BE2C (cell line): ENCODE measurements at places on chromosomes 13 and 19.

DNA sequence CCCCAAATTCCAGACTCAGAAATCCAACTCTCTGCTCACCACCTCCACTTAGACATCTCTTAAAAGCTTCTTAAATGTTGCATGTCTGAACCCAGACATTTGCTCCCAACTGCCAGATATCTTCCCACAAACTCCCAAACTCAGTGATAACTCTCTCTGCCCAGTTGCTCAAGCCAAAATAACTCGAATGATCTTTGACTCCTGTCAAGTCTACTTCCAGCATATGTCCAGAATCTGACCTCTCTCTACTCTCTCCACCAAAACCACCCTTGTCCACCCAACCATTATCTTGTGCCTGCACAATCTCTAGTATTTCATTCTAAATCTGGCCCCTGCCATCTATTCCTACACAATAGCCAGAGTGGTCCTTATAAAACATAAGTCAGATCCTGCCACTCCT lies 99.3 kb downstream of the FGF14 start:
- no peak for DNase-seq

DNA sequence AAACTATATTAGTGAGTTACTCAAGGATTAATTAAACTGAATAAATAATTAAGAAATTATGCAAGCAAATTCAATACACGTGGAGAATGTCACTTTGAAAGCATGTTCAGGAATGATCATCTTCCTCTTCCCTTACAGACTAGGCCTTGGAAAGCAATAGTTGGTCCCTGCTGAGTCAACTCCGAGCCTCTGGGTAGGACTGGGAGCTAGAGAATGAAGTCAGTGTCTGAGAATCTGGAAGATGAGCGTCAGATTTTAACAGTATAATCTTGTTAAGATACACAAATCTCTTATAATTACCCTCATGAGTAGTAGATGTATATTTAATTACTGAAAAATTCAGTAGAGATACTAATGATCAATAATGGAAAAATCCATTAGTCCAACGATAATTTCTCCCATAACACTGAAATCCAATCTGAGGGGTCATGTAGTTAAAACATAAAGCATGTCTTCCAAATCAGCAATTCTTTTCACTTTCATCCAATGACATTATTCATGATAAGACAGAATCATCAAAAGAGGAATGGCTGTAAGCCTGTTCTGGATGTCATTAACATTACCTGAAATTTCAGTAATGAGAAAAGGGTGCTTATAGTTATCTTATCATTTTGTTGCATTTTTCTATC lies 423.0 kb downstream of the DCT start:
- peak; percentile 30 for DNase-seq

DNA sequence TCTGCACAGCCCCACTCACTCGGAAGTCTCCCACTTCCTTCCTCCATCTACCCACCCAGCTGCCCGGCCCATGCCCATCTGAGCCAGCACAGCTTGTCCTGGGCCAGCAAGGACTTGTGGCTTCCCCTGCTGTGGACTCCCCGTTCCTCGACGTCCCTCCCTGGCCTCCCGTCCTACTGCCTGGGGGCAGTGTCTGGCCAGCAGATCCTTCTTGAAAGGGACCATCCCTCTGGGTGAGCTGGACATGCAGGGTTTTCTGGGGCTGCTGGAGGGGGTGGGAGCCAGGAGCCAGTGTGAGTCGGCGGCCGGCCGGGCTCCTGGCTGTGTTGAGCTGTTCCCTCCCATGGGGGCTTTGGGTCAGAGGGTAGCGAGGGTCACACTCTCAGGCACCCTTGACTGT lies 26.7 kb downstream of the CRTC1 start:
- no peak for DNase-seq

DNA sequence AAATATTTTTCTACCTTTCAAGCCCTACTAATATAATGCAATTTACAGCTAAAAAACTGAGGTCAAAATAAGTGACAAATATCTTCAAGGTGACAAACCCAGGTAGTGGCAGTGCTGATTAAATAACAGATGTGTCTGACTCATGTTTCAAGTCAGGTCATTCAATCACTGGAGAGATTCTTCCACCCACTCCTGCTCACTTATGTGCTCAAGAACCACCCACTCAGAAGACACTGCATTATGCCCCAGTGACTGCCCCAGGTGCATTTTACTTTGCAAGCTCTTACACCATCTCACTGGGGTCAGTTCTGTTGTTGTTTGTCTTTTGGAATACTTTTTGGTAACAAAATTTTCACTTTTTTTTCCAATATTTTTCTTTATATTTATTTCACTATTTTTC lies 2.2 kb downstream of the ZNF100 start:
- DNase-seq, result no peak

- DNase-seq, result peak; percentile 72
These were observed 4.4 kb upstream of the SBK3 start for GRCh38 chr19:55549500-55550320.

GRCh38 chr19:31600731-31601295 lies 251.6 kb upstream of the TSHZ3 start:
- no peak for DNase-seq

- DNase-seq, result no peak
These were observed 63.5 kb downstream of the C13orf42 start for GRCh38 chr13:51047434-51048165.

DNA sequence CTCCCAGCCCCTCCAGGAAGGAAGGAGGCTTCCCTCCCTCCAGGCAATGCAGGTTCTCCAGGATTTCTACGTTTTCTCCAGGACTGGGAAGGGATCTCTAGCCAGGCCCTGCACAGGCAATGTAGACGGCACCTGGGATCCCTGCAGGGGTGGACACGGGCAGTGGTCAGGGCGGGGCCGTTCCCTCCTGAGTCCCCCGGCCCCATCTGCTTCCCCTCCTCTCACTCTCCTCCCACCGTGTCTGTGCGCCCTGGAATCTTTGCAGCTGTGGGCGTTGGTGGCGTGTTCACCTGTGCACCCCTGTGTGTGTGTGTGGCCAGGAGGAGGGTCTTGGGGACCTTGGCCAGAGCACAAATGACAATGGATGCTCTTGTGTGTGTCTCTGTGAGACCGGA lies 10.0 kb downstream of the NRTN start:
- DNase-seq, result no peak

DNA sequence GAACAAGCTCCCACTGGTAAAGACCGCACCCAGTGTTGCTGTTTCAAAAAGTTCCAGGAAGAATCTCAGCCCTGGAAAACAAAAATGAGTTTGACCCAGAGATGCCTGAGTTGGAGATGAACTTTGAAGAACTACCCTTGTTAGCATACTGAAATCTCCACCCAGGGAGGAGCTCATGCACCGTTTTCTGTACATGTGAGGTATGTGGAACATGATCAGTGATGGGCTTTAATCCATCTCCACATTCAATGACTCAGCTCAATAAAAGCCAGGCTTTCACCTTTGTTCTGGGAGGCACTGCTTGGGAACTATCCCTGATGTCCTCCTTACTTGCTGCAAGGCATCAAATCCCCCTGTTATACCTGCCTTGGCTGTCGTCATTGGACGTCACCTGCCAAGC lies 279.9 kb downstream of the UQCRFS1 start:
- no peak for DNase-seq

GRCh38 chr13:94673851-94674250 lies 38.5 kb downstream of the SOX21 start:
- DNase-seq, result no peak

- DNase-seq, result no peak
These were observed 73.1 kb upstream of the OLFM4 start for GRCh38 chr13:52955472-52955874.

DNA sequence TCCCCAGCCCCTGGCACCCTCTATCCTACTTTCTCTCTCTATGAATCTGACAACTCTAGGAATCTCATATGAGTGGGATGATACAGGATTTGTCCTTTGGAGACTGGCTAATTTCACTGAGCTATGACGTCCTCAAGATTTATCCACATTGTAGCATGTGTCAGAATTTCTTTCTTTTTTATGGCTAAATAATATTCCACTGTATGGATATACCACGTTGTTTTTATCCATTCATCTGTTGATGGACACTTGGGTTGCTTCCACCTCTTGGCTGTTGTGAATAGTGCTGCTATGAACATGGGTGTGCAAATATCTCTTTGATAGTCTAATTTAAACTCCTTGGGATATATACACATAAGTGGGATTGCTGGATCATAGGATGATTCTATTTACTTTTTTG lies 24.0 kb upstream of the INSR start:
- no peak for DNase-seq

GRCh38 chr19:4866595-4867424 lies 657 bp downstream of the PLIN3 start:
- DNase-seq, result no peak

- no peak for DNase-seq
These were observed 1.0 kb upstream of the ETHE1 start for GRCh38 chr19:43527860-43528622.

GRCh38 chr13:74751739-74752138 lies 617.5 kb upstream of the KLF12 start:
- DNase-seq, result peak; percentile 88

- peak; percentile 72 for DNase-seq
These were observed 39.5 kb downstream of the NOTCH3 start for GRCh38 chr19:15161028-15161984.

DNA sequence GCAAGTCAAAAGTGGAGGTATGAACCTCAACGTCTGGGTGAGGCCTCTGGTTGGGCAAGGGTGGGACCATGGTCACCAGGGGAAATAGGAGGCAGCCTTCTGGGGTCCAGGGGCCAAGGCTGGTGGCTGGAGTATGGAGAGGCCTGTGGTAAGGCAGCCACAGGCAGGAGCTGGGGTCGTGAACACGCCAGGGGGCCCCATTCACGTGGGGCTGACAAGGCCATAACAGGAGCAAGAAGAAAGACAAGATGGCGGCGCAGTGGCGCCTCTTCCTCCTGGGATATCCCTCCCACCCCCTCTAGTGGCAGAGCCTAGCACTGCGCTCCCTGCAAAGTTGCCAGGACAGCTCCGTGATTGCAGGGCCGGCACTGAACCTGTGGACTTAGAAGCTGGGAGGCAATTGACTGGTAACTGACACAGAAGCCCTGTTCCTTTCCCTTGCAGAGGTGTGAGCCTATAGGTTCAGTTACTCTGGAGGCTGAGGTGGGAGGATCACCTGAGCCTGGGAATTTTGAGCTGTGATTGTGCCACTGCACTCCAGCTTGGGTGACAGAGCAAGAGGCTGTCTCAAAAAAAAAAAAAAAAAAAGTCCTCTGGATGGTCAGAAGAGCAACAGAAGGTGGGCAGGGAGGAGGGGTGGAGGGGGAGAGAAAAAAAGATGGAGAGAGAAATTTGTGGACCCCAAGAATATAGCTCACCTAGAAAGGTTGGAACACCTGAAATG lies 19.7 kb upstream of the EDDM13 start:
- peak; percentile 91 for DNase-seq

DNA sequence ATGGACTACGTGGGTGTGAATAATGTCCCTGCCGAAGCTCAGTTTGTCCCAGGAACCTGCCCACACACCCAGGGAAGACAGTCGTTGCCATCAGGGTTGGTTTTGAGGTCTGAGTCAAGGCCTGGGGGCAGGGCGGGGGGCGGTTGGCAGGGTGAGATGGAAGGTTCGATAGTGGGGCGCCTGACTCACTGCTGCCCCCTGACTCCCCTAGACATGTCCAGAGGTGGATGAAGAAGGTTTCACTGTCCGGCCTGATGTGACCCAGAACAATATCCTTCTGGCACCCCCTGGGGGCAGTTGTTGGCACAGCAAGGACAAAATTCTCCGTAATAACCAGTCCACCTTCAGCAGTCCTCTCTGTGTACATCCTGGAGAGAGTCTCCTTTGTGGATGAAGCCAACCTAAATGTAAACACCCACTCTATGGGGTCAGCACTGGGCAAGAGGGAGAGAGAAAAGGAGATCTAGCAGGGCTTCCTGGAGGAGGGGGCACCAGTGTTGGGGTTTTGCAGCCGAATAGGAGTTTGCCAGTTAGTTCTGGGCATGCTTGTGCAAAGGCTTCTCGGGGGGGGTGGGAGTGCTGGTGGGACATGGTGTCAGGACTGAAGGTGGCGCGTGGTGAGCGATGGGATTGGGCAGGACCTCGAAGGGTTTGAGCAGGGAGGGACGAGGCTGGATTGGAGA lies 19.6 kb upstream of the B3GNT3 start:
- DNase-seq, result peak; percentile 80

DNA sequence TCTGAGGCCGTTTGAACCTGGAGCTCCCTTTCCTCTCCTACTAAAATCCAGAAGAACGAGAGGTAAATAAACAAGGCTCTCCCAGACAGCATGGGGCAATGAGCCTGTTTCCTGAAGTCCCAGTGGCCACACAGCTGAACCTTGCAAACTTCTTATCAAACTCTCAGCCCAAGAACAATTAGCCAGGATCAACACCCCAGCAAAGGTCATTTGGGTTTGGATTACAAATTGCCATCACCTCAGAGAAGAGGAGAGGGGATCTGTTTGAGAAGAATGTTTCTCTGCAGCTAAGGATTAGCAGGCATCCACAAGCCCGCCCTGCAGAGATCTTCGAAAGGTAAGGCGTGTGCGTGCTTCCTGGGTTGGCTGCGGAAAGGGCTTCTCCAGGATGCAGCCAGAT lies 201.9 kb upstream of the SOX1 start:
- no peak for DNase-seq

DNA sequence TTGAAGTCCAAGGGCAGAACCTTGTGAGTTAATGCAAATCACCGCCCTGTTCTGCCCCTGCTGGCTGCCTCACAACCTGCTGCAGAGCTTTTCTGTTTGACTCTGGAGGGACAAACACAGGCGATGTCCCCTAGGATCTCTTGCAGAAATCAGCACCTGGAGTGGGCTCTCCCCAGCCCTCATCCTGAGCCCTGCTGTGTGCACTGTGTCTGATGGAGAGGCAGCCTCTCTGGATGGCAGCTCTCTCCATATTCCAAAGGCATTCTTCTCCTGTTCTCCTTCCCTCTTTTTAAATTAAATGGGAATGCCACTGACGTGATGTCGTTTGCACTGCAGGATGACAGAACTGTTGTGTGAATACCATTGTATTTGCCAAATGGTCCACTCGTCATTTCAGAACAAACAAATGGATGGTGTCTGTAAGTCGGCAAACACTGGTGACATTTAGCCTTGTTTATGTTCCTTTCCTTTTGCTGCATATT lies 184.1 kb downstream of the ZNF536 start:
- DNase-seq, result no peak

- no peak for DNase-seq
These were observed 1218.8 kb upstream of the ATXN8OS start for GRCh38 chr13:68888832-68889231.

GRCh38 chr13:29510651-29511084 lies 84.8 kb downstream of the SLC7A1 start:
- DNase-seq, result no peak

GRCh38 chr13:66265371-66265770 lies 964.8 kb downstream of the PCDH9 start:
- no peak for DNase-seq
